ENCODE measurements at places on chromosomes 4 and X.

DNA sequence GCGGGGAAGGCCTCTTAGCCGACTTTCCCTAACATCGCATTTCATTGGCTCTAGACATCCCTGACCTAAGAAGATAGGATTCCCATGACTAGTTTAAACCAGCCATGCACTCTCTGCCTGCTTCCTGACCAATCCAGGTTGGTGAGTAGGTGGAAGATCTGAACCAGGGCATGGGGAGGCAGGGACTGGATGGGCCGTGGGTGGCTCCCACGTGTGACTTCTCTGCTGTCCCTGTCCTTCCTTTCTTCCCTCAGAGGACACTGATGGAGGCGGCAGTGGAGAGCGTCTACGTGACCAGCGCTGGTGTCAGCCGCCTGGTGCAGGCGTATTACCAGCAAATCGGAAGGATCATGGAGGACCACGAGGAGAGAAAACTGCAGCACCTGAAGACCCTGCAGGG is 90.7 kb downstream of the EVC start:
- no peak for DNase-seq

GRCh38 chr4:127355743-127356142 is 277.0 kb upstream of the INTU start:
- no peak for DNase-seq

DNA sequence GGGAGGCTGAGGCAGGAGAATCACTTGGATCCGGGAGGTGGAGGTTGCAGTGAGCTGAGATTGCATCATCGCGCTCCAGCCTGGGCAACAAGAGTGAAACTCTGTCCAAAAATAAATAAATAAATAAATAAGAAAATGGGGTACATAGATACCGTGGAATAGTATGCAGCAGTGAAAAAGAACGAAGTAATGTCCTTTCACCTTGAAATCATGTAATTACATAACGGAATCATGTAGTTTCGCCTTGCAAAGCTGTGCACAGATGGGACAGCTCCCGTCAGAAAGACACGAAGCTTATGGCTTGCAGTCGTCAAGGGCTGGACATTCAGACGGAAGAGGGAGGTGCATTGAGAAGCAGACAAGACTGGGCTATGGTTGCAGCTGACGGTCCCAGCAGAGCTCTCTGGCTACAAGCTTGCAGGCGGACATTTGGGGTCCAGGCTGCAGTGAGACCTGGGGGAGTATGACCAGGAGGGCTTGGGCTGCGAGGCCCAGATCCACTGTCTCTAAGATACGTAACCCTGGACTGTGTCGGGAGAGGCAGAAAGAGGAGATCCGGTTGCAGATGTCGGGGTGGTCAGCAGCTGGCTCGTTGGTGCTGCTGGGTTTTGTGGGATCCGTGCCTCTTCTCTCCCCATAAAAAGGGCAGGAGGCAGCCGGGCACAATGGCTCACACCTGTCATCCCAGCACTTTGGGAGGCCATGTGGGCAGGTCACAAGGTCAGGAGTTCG is 6.2 kb upstream of the P2RY8 start:
- DNase-seq, result no peak

DNA sequence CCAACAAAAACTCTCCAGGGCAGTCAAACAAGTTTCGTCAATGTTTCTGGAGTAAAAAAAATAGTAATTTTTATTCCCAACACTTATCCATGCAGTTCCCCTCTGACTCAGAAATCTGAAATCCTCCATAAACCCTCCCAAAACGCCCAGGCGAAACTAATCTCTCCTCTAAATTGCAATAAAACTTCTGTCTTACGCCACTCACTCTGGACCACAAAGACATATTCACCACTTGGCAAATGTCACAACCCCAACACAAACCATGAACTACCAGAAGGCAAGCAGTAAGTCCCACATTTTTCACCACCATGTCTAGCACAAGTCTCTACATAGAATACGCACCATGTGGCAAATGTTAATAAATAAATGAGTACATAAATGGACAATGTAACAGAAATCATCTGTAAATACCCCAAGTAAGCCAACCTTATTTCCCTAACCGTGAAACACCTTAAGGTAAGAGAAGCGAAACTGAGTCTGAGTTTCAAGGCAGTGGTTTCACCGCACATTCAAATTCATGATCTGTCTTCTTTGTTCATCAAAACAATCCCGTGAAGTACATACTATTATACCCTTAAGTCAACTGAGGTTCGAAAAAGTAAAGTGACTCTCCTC is 1.6 kb downstream of the PAPSS1 start:
- peak; percentile 91 for DNase-seq

DNA sequence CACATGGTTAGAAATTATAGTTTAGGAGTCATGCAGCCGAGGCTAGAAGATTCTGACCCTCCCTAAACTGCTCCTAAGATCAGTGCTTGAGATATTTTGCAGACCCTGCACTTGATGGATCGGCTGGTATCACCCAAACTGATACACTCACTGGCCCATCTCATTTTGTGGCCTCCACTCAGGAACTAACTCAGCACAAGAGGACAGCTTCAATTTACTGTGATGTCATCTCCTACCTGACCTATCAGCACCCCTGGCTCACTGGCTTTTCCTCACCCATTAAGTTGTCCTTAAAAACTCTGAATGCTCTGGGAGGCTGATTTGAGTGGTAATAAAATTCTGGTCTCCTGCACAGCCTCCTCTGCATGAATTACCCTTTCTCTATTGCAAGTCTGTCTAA is 450.9 kb downstream of the PCDH10 start:
- DNase-seq, result no peak

DNA sequence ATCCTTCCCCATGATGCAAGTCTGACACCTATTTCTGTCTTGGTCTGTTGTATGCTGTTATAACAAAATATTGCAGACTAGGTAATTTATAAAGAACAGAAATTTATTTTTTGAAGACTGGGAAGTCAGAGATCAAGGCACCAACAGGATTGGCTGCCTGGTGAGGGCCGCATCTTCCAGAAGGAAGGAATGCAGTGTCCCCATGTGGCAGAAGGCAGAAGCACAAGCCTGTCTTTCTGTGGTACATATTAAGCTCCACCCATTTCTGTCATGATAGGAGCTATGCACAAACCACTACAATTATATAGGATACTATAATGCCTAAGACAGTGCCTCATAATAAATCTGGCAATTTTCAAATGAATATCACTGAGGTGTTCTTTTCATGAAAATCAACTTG is 502.3 kb upstream of the DIAPH2 start:
- no peak for DNase-seq

DNA sequence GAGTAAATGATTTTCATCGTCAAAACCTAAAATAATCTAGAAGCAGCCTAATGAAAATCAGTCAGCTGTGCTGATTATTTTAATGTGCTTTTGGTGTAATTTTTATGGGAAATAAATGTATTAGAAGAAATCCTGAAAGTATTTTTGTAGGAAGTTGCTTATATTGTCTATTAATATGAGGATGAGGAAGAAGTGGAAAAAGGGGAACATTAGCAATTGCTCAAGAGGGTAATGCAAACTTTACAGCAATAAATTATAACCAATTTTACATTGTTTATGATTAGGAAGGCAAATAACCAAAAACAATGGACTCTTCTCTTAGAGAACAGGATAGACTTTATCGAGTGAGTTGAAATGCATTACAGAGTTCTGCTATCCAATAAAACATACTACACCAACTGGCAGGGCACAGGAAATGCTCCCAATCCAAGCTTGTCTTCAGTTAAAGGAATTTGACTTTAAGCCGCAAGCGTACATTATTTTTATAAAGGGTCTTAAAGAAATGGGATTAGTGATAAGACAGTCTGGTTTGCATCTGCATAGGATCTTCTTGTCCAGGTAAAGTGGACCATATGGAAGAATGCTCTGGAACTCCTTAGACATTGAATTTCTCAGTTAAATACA is 374.8 kb downstream of the PDGFC start:
- DNase-seq, result no peak

GRCh38 chr4:184280591-184281071 is 63.0 kb upstream of the ENPP6 start:
- DNase-seq, result no peak
